ENCODE measurements at places on chromosomes 12 and 14. TPM values are rescaled to one million over a fixed set of nuclear protein-coding genes. Genes with fewer than 3 reads are reported as not detected.

GRCh38 chr12:96548384-96548783, 59.0 kb downstream of the CFAP54 start:
- no peak for DNase-seq

DNA sequence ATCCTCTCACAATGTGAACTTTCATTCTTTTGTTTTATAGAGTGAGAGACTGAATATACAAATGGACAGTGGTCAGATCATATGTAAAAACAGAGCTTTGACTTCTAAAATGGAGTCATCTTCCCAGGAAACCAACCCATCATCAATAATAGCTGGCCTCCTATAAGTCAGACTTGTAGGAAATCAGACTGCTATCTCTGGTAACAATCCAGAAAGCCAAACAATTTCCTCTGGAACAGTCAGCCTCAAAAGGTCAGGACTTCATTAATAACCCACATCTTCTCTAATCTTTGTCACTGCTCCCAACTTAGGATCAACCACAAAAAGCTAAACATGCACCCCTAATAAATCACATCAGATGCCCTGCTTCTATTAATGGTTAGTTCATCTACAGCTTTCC, 227.9 kb upstream of the G2E3 start:
- no peak for DNase-seq

- DNase-seq: no peak
Observed at GRCh38 chr14:67999705-68000384, 180.3 kb downstream of the RAD51B start.

DNA sequence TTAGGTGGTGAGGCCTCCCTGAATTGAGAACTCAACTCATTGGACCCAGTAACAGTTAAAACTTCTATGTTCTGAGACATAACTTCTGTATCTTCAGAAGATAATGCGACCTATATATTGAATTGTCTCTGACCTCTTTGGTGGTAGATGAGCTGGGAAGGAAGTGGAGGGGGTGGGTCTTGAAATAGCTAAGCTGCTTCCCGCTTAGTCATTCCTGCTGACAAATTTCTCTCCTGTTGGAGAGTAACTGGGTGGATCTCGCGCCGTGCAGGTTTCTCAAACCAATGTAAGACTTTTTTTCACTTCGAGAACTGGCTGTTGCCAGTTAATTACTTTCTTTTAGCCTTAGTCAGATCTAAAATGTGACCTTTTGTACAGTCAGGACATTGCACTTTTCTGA, 100.8 kb downstream of the PPHLN1 start:
- DNase-seq: no peak

DNA sequence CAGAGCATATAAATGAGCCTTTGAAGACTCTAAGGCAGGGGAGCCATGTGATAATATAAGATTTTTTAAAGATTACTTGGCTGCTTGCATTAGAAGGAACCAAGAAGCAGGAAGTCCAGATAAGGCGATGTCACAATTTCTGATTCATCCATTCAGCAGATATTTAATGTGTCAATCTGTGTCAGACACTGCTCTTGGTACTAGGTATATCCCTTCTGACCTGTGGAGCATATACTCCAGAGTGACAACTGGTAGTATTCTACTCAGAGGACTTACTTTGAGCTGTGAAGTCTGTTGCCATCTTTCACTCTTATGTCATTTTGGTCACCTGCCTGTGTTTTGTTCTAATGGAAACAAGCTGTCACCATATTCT, 10.7 kb downstream of the EID3 start:
- DNase-seq: no peak

DNA sequence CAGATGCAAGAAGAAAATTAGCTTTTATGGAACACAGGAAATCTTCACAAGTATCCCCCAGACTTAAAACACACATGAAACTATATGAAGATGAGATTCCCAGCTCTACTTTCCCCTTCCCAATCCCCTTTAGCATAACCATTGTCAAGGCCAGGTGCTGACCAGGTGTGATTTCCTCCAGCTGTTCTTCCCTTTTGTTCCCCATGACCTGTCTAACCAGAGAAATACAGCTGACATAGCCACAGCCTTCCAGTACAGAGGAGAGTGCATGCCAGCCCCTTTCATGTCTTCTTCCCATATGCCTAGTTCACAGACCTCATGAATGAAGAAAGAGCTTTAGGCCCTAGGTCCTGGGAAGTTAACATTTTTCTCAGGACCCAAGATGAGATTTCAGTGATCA, 43.5 kb upstream of the FKBP4 start:
- no peak for DNase-seq

GRCh38 chr12:91974541-91975085, 171.0 kb downstream of the BTG1 start:
- no peak for DNase-seq

DNA sequence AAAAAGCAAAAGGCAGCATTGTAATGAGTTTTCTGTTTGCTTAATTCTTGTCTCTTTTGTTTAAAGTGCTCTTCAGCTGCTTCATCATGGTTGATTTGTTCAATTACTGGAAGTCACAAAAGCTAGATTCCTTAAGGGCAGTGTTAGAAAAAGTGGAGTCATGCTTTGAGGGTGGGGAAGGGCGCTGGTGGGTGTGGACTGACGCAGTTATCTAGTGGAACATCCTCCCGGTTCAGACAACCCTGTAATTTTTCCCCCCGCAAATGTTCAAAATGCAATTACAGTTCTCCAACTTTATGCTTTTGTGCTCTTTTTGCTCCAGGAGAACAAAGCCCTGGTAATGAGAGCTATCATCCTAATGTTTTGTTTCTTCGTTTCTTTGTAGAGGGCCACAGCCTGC, 2.1 kb downstream of the AKAP6 start:
- no peak for DNase-seq

GRCh38 chr12:90229407-90230170, 521.0 kb upstream of the ATP2B1 start:
- DNase-seq: no peak

- DNase-seq: peak; percentile 78
Observed at GRCh38 chr12:113245695-113246477, 24.6 kb downstream of the TPCN1 start.

GRCh38 chr14:76432827-76433752, 57.2 kb downstream of the ESRRB start:
- DNase-seq: no peak

DNA sequence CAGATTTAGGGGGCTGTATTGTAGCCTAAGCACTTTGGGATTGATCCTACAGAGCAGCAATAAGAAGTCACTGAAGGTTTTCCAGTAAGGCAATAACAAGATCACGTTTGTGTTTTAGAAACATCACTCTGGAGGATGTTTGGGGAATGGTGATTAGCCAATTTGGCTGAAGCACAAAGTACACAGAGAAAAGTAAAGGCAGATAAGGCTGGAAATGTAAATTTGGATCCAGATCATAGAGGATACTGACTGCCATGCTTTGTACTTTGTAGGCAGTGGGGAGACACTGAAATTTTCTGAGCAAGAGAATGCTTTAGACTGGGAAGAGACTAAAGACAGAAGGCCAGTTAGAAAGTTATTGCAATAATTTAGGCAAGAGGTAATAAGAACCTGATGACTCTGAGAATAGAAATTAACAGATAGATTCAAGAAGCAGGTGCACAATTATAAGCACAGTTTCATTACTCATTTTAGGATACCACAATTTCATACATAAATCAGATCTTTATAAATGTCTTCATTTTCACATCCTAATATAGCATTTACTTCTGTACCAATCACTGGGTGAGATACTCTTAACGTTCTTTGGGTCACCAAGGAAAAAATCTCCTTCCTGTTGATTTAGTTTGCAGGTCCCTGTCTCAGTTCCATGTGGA, 314.5 kb upstream of the GARIN6 start:
- DNase-seq: no peak

DNA sequence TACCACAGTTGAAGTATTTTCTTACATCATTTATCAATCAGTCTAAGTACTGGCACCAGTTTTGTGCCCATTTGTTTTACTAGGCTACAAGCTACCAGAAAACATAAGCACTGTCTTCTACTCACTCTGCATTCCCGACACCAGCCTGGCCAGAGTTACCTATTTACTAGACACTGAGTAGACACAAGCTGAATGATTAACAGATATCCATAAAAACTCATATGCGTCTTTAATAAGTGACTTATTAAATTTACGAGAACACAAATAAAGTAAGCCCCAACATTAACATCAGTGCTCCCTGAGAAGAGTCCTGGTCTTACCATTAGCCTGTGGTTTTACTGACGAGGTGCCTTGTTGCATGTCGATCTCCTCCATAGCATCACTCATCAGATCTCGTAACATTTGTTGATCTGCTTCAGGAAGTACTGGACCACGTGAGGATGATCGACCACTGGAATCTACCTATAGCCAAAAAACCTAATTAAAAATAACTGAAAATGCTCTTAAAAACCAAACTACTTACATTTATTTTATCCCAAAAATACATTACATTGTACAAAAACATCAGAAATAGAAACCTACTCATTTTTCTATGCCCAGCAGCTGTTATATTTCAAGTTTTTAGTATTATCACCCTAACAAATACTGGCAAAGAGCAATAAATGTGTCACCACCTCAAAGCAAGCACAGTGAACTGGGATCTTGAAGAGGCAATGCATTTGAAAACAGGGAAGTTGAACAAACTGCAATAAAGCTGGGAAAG, 53.3 kb downstream of the BDKRB1 start:
- DNase-seq: no peak

GRCh38 chr14:64637735-64638473, 66.3 kb upstream of the PLEKHG3 start:
- DNase-seq: no peak

DNA sequence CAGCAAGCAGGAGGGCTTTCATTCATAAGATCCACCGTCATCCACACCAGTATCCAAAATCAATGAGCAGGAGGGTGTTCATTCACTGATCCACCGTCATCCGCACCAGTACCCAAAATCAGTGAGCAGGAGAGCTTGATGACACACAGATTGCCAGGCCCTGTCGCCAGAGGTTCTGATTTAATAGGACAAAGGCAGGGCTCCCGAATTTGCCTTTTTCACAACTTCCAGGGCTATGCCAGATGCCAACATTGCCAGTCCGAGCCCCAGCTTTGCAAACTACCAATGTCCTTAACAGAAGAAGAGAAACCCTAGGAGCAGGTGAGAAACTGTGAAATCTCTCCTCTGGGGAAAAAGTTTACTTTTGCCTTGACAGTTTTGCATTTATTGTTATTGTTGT, 115.0 kb downstream of the SLC15A4 start:
- DNase-seq: no peak

- DNase-seq: no peak
Observed at GRCh38 chr12:32120419-32120818, 13.8 kb downstream of the BICD1 start.

DNA sequence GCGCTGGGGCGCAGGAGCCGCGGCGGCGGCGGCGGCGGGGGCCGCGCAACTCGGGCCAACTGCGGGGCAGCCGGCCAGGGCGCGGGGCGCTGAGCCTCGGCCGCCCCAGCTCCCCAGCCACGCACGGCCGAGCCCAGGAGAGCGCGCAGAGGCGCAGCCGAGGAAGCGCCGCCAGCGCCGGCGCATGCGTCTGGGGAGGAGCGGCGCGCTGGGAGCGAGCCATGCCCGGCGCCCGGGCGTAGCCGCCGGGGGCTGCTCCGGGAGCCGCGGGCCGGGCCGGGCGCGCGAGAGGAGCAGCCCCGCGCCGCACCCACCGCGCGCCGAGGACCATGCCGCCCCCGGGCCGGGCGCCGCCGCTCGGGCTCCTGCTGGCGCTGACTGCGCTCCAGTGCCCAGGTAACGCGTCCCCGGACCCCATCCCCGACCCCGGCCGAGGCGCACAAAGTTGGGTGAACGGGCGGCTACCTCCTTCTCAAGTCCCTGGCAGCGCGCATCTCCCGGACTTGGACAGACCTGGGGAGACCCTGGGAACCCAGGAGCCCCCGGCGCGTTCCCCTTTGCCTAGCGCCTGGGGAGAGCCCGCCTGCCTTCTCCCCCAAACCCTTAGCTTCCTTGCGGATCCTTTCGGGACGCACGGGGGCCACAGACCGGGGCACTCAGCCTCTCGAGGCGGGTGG, 121.4 kb downstream of the AACS start:
- no peak for DNase-seq

DNA sequence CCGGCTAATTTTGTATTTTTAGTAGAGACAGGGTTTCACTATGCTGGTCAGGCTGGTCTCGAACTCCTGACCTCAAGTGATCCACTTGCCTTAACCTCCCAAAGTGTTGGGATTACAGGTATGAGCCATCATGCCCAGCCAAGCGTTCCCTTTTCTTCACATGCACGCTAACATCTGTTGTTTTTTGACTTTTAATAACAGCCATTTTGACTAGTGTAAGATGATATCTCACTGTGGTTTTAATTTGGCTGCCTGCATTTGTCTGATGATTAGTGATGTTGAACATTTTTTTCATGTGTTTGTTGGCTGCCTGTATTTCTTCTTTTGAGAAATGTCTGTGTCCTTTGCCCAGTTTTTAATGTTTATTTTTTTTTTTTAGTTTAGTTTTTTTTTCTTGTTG, 10.2 kb upstream of the YARS2 start:
- DNase-seq: no peak

DNA sequence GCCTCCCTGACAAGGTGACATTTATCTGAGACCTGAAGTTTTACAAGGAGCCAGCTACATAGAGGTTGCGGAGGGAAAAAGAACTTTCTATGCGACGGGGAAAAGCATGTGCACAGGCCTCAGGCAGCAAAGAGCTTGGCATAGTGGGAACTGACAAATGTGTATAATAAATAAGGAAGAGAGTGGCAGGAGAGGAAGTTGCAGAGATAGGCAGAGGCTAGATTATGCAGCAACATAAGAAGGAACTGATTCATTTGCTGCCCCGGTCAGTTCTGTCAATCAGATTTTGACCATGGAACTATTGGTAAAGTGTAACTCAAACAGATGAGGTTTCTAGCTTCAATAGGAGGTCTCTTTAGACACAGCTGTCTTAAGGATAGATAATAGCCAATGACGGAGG, 33.7 kb upstream of the RIC8B start:
- no peak for DNase-seq

DNA sequence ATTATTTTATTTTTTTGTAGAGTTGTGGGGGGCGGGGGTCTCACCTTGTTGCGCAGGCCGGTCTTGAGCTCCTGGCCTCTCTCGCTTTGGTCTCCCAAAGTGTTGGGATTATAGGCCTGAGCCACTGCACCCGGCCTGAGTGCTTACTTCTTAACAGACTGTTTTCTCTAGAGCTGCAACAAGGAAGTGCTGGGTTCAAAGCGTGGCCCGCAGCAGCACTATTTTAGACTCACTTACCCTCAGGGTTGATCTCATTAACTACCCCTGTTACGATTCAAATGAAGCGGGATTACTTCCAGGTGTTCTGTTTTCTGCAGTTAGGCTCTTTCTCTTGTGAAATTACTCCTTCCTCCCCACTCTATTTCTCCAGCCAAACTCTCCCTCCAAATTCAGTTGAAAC, 8.7 kb downstream of the A2ML1 start:
- no peak for DNase-seq

The EML5 gene
- total RNA-seq: 0.17 TPM

The MAP1LC3B2 gene
- total RNA-seq: 4.1 TPM

The ACOT4 gene
- total RNA-seq: 0.34 TPM

The TSPAN31 gene
- 14.6 TPM for total RNA-seq

The KIF26A gene
- 2.7 TPM for total RNA-seq

The NFKBIA gene
- 125 TPM for total RNA-seq

The SELPLG gene
- total RNA-seq: 1.5 TPM

The LRRK2 gene
- 6.8 TPM for total RNA-seq

The REP15 gene
- total RNA-seq: 2.7 TPM

The CSRP2 gene
- 5.2 TPM for total RNA-seq

The DTD2 gene
- total RNA-seq: 4.2 TPM

The LALBA gene
- total RNA-seq: not detected

The SMIM41 gene
- total RNA-seq: 0.32 TPM

The LIN7A gene
- 0.67 TPM for total RNA-seq

The GPR132 gene
- 0.60 TPM for total RNA-seq

Measured in psoas muscle (tissue), 8 donors.